ENCODE measurements at places on chromosomes 6 and 20.

DNA sequence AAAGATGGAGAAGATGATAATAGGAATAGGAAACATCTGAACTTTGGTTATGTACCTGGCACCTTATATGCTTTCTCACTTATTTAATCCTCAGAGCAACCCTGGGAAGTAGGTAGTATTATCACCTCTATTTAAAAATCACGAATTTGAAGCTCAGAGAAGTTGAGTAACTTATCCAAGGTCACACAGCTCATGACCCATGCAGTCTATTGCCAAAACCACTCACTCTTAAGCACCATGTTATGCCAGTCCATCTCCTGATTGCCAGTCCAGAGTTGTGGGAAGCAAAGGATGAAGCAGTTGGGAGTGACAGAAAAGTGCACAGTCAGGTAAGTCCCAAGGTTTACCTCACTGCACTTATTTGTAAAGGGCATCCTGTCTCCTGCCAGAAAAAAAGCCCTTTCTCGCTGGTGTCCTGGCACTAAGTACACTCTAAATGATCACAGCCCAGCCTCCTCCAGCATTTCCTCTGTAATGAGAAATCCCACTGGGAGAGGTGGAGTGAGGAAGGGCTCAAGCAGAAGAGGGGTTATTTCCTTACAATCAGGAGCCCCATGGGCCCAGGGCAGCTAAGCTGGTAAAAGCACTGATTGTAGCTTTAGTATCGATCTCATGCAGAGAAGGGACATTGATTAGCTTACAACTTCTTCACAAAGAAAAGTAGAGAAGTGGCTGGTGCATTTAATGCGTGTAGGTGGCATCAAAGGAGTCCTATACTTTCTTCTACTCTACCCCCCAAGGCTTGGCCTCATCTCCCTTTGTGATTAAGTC lies 21.3 kb upstream of the SCGN start:
- DNase-seq: peak; percentile 48

GRCh38 chr6:44004136-44004535 lies 123.1 kb downstream of the MRPL14 start:
- DNase-seq: no peak

GRCh38 chr20:11144114-11144950 lies 470.5 kb upstream of the JAG1 start:
- no peak for DNase-seq

DNA sequence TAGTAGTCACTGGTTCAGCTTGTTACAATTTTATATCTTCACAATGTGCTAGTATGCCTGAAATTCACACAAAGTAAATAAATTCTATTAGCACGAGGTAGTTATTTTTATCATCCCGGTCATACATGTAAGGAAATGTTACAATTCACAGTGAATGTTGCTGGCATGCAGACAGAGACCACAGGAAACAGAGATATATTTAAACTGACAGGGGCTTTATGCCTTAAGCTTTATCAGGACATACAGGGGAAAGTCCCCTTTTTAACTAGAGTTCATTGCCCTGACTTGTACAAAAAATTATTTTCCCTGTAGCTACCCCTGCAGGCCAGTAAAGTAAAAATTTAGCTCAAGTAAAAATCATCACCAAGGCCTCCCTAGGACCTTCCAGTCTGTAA lies 712.0 kb upstream of the NRSN1 start:
- peak; percentile 30 for DNase-seq

- no peak for DNase-seq
These were observed 170.6 kb upstream of the AGPAT4 start for GRCh38 chr6:161444464-161444863.

DNA sequence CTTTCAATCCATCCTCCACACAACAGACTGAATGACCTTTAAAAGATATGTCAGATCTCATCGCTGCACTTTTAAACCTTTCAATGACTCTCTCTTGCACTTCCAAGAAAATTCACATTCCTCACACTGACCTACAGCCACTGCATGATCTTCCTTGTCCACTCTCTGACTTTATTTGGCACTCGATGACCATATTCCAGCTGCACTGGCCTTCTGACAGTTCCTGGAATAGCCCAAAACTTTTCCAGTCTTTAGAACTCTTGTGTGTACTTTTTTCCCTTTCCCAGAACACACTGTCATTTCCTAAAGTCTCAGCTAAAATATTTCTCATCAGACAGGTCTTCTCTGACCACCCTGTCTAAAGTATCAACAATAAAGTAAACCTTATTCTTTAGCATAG lies 174.6 kb downstream of the ADGRG6 start:
- no peak for DNase-seq

GRCh38 chr20:38937978-38938473 lies 11.8 kb downstream of the FAM83D start:
- DNase-seq: no peak

DNA sequence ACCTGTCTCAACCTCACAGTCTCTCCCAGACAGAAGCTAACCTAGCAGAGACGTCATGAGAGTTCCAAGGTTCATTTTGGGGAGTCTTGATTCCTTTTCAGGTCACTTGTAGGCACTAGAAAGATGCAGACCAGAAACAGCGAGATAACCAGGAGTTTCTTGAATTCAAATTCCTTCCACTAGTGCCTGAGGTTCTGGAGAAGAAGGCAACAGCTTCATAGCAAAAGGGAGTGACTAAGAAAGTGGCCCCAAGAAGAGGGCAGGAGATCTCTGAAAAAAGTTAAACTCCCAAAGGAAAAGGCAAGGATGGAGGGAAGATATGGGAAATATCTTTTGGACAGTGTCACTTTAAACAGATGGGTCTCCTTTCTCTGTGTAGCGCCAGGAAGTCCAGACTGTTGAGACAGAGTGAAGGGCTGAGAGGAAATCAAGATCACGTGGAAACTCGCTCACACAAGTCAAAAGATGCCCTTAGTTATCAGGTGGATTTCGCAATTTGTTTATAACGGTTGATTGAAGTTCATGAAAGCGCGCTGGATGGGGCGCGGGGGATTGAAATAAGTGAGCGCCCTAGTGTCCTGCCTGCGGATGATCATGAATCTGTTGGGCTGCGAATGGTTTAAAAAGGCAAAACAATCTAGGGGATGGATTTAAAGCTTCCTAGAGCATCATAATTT lies 4.8 kb upstream of the PRSS16 start:
- DNase-seq: no peak

GRCh38 chr6:52505726-52506409 lies 71.0 kb downstream of the TRAM2 start:
- no peak for DNase-seq

All from NCI-H146 (cell line).